ENCODE measurements at places on chromosomes 2 and 18.
A peak's percentile ranks its signal among the peaks of the same experiment; 100 is the strongest.

DNA sequence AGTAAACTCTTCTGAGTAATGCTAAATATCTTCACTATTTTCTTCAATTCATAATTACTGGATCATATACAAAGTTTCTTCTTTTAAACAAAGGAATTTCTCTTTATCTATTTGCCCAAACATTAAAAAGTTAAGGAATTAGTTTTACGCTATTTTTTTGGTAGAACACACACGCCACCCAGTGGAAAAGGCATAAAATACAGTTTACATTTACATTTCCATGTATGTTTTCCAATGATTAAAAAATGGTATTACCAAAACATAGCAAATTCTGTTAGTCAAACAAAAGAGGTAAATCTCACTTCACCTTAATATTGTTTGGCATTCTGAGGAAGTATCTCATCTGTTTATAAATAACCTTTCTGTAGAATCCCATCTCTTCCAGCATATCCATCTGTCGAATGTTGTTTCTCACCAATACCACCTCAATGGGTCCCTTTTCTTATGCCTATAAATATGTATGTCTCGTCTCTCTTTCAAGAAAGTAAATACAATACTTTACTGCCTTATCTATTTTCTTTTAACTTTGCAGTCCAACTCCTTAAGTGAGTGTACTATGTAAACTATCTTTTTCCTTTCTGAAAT is 7.2 kb downstream of the BOLL start:
- no peak for DNase-seq

DNA sequence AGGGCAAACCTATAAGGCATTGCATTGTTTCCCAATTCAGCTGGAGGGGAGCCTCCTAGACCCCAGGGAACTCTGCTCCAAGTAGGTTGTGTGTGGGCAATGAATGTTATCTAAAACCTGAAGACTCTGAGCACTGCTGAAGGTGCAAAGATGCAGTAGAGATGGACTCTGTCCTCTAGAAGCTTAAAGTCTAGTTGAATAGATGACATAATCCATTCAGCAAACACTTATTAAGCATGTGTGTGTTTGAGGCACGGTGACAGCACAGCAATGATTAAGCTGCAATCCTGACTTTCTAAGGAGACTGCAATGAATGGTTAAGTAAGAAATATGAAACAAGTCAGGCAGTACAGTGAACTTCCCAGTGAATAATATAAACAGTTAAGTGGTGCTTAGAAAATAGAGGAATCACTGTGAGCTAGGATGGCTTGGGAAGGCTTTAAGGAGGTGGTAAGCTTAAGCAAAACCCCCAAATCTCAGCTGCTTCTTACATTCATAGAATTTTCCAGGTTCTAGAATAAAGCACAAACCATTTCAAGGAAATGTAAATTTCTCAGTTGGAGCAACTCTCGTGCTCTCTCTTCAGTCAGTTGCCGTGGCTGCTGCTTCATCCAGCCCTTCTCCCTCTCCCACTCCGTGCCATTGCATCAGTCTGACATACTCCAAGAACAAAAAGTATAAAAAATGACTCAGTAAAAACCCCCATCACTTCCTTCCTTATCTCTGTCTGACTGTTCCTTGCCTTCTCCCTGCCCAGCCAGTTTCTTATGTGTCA is 19.1 kb downstream of the MXD1 start:
- no peak for DNase-seq

- DNase-seq, result no peak
Observed at GRCh38 chr2:236928380-236929037, 157.2 kb upstream of the COPS8 start.

DNA sequence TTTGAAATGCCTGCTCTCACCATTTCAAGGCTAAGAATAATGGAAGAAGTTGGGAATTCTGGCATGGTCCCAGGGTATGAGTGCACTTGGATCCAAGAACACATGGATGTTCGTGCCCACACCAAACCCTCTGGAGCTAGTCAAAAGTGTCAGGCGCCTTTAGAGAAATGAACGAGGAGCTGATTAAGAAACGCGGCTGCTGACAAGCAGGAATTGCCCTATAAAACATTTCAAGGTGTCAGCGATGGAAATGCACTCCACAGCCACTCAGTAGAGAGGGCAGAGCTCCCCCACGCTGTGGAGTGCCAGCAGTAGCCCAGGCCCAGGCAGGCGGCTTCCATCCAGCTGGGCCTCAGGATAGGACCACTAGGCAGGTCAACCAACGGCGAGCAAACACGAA is 213.7 kb downstream of the TTC32 start:
- peak; percentile 69 for DNase-seq

DNA sequence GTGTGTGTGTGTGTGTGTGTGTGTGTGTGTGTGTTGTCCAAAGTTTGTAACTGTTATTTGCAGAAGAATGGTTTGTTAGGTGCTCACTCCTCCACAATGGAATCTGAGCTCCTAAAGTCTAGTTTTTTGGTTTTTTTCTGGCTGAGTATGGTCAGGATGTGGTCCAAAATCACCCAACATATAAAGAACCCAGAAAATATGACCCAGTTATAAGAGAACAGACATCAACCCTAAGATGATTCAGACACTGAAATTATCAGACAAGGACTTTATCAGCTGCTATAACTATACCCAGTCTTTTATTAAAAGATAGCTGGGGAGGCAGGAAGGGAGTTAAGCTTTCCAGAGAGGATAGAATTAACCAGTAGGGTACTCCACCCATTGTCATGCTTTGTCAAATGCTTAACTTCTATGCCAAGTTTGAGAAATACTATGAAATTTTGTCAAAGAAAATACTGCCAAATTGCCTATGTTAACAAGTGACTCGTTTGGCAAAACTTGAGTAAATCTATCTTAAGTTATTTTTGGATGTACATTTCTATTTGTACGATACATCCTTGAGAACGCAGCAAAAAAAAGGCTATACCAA is 57.5 kb downstream of the TANK start:
- no peak for DNase-seq

GRCh38 chr2:73084971-73085370 is 13.5 kb upstream of the SFXN5 start:
- no peak for DNase-seq

GRCh38 chr2:12852135-12852534 is 135.4 kb downstream of the TRIB2 start:
- no peak for DNase-seq

DNA sequence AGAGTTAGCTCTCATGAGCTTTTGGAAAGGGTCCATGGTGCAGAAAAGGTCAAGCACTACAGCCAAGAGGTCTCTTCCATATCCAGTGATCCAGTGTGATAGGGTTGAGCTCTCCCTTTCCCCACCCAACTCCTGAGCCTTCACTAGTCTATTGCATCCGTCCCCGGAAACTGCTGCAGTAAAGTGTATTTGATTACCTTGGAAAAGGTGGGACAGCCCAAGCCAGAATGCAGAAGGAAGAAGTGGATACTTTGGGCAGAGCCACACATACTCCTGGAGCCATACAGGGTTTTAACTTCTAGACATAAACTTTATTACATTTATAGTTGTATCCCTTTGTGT is 3.6 kb downstream of the PNKD start:
- no peak for DNase-seq

GRCh38 chr2:83531206-83531826 is 927.8 kb downstream of the SUCLG1 start:
- DNase-seq, result no peak

DNA sequence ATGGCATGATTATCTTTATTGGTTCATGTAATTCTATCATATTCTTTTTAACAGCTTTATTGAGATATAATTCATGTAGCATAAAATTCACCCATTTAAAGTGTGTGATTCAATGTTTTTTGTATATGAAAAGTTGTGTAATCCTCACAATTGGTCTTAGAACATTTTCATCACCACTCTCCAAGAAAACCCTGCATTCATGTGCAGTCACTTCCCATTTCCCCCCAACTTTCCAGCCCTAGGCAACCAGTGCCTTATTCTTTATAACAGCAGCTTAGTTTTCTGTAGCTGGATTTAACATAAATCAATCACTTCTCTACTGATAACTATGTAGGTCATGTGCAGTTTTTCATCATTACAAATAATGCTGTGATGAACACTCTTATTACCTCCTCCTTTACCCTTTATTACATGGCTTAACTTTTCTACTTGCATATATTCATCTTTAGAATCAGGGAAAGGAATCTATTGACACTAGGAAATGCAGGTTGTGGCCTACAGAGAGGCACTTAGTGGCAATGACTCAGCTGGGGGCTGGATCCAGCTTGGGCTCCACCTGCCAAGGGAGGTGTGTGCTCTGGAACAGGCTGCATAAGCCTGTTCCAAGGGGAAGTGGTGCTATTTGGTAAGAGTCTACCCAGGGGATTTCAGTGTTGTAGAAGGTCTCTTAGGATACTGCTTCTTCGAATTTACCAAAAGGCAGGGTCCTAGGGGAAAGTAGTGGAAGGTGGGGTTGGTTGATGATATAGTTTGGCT is 89.1 kb downstream of the ETAA1 start:
- no peak for DNase-seq

DNA sequence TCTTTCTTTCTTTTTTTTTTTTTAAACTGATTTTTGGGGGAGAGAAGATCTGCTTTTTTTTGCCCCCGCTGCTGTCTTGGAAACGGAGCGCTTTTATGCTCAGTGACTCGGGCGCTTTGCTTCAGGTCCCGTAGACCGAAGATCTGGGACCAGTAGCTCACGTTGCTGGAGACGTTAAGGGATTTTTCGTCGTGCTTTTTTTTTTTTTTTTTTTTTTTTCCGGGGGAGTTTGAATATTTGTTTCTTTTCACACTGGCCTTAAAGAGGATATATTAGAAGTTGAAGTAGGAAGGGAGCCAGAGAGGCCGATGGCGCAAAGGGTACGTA is 587 bp downstream of the MEIS1 start:
- no peak for DNase-seq

DNA sequence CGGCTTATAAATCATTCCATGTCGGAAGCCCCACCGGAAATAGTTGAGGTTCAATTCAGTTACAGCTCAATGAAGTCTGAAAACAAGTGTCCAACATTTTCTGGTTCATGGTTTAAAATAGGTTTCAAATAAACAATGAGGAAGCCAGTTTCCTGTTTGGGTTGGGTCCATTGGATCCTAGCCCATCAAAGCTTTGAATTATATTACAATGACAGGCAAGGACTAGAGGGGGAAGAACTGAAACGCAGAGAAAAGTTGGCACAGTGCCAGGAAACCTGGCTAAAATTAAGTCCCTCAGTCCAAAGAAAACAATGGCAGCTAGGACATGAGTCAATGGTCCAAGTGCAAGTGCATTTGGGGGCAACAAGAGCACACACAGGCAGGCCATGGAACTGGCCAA is 32.0 kb downstream of the SLC14A1 start:
- DNase-seq, result peak; percentile 78

DNA sequence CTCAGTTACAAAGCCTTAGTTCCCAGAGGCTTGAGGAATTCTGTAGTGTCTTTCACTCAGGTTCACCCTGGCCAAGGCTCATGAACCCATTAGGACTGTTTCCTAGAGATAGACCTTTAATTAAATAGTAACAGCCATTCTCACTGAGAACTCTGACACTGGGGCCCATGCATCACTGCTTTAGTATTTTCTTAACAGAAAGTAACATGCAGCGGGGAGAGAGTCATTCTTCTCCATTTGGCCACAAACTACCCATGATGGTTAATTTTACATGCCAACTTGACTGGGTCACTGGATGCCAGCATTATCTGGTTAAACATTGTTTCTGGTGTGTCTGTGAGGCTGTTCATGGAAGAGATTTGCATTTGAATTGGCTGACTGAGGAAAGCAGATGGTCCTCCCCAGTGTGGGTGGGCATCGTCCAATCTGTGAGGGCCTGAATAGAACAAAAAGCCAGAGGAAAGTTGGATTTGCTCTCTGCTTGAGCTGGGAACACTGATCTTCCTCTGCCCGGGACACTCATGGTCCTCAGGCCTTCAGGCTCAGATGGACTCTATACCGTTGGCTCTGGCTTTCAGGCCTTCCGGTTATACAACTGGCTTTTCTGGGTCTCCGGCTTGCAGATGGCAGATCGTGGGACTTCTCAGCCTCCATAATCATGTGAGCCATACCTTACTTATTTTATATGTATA is 5.6 kb upstream of the CPLX4 start:
- no peak for DNase-seq

DNA sequence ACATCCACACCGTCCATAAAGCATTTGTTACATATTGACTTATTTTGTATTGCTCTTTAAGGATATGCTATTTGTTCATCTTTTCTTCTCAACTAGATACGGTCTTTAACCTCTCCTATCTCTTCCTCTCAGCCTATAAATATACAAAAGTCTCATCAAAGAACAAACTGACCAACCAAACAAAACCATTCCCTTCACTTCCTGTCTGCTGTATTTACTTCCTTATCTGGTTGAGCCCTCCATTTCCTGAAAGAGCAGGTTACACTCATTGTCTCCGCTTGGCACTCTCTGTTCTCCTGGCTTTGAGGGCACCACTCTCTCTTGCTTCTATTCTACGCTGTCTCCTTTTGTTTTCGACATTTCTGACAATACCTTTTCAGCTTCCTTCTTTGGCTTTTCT is 431.9 kb upstream of the TCF4 start:
- DNase-seq, result no peak

- no peak for DNase-seq
Observed at GRCh38 chr18:48452861-48453323, 43.7 kb upstream of the ZBTB7C start.

DNA sequence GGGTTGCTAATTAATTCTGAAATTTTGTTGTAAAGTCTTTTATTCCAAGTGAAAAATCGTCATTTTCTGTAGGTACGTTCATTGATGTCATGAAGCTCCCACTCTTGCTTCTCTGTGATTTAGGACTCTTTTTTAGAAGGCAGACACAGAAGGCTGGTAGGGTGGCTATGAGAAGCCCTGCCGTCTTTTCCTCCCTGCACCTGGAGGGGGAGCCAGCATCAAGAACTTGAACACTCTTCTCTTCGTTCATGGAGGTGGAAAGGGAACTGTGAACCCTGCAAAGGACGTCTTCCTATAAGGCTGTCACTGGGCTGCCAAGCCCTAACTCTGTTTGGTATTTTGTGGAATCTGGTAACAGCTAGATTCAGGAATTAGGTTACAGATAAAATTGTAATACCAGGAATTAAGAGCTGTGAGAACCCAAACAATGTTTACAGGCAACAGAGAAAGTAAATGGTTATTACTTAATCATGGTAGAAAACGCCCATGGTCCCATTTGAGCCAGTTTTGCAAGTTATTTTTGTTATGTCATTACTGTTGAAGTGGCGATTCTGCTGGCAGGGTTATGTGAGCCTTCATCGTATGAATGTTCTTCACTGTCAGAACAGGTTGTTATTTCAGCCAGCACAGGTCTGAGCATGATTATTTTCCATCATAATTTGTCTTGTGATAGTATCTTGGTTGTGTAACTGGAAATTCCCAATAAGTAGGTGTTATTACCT is 112.2 kb downstream of the OSBPL6 start:
- DNase-seq, result no peak
